ENCODE measurements at places on chromosomes 5 and 9. TPM values are rescaled to one million over a fixed set of nuclear protein-coding genes. Genes with fewer than 3 reads are reported as not detected.

NCS1 gene
- 0.39 TPM for total RNA-seq

REXO4 gene
- 39.9 TPM for total RNA-seq

PLEKHG4B gene
- total RNA-seq, result 0.10 TPM

- DNase-seq, result no peak
Observed at GRCh38 chr9:36161187-36161586, 8.0 kb upstream of the CCIN start.

DNA sequence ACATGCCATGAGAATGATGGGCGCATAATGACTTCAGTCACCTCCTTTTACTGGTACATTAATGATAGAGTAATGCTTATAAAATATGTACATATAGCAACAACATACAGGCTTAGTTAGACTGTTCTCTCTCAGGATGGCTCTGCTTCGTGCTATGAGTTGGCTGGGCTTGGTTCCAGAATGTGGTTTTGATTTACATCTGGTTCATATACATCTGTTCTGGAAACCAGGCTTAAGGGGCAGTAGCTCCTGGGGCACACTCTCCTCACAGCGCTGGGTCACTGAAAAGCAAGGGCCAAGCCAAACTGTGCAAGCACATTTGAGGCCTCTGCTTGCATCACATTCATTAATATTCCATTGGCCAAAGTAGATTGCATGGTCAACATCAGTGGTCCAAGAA lies 44.9 kb downstream of the PCSK1 start:
- no peak for DNase-seq

DNA sequence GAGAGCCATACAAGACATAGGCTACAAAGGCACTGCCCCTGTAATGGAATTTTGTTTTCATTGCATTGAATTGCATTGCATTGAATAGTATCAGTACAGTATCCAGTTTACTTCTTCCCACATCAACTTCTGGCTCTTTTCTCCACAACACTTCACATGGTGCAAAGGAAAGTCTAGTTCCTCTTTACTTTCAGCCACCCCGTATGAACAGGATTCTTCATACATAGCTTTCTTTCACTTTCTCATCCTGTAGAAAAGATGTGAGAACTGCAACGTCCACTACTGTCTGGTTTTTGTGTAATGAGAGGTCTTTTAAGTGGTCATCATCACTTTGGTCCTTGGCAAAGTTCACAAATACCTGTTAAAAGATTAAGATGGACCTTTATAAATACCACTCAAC lies 20.2 kb downstream of the NIPSNAP3B start:
- peak; percentile 35 for DNase-seq

GRCh38 chr5:177357459-177358351 lies at the start of gene RGS14:
RGS14 (plus strand) TSS chr5:177357924; CDS start chr5:177358025, 101 bp downstream.
- DNase-seq, result peak; percentile 90

IL7R gene
- total RNA-seq, result 1.4 TPM

DNA sequence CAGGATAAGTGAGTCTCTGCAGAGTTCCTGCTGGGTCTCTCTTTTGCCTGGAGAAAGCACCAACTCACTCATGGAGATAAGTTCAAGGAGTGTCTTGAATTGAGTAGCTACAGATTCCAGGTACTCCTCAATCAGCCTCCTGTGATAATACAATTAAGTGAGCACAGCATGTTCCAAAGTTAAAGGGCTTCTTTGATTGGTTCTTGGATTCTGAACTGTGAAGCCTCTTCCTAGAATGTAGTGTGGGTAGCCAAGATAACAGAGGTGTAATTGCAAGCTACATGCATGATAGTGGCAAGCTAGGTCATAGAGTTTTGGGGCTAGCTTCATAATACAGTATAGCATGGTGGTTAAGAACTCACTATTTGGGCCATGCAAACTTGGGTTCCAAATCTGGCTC lies 23.2 kb upstream of the CARNMT1 start:
- DNase-seq, result no peak

GRCh38 chr9:35789541-35789940 lies 1.9 kb upstream of the NPR2 start:
- DNase-seq, result no peak

GRCh38 chr5:138448481-138449398 lies 9.9 kb downstream of the REEP2 start:
- DNase-seq, result no peak

CNOT6 gene
- 31.1 TPM for total RNA-seq

GRCh38 chr5:75617736-75618352 lies 6.6 kb downstream of the ANKDD1B start:
- no peak for DNase-seq

MAMDC4 gene
- total RNA-seq, result 7.6 TPM

GRCh38 chr5:113776832-113777525 lies 263.5 kb downstream of the YTHDC2 start:
- no peak for DNase-seq

GRCh38 chr9:90904706-90905478 lies 103.3 kb downstream of the SYK start:
- DNase-seq, result no peak

TMC1 gene
- total RNA-seq, result not detected

DNA sequence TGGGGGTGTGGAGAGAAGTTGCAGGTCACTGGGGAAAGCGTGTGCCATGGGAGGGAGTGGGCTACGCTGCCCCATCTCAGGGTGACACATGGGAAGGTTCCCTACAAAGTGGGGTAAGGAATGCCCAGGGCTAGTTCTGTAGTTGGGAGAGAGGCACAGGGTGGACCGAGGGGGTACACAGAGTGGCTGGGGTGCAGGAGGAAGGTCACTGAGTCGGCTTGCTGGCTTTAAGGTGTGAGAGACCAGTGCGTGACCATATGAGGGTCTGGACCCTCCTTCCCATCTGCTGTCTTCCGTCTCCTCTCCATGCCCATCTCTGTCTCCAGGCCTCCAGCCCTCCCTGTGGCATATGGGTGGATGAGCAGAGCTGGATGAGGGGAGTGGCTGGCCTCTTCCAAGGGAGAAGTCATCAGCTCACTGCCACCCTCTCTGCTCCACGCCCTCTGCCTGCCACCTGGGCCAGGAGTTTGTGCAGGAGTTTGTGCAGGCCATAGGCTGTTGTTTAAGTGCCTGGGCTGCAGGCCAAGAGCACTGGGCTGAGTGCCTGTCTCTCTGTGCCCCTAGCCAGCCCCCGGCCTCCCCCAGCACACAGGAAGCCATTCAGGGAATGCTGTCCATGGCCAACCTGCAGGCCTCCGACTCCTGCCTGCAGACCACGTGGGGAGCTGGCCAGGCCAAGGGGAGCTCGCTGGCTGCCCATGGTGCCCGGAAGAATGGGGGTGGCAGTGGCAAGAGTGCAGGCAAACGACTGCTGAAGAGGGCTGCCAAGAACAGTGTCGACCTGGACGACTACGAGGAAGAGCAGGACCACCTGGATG lies 96.8 kb downstream of the PHF2 start:
- DNase-seq, result no peak

GRCh38 chr5:158050421-158050820 lies 191.5 kb upstream of the CLINT1 start:
- DNase-seq, result no peak

DNA sequence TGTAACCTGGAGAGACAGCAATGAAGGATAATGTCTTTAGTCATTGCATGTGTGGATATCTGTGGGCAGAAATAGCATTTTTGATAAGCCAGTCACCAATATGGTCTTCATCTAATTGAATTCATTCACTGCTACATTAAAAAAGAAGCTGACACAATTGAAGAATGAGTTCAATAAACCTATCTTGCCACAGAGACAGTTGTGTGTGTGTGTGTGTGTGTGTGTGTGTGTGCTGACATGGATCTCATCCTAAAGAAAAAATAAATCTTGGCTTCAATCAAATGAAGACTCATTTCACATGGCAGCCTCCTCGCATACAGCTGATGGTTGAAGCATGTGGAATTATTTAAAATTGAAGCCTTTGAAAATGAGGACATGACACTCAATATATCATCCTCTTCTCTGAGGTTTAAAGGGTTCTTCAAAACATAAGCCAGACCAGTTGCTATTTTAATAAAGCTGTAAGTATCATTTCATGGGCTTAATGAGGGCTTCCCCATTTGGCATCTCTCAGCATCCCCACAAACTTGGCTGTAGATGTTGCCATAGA lies 118.5 kb upstream of the PTPN3 start:
- no peak for DNase-seq

DNA sequence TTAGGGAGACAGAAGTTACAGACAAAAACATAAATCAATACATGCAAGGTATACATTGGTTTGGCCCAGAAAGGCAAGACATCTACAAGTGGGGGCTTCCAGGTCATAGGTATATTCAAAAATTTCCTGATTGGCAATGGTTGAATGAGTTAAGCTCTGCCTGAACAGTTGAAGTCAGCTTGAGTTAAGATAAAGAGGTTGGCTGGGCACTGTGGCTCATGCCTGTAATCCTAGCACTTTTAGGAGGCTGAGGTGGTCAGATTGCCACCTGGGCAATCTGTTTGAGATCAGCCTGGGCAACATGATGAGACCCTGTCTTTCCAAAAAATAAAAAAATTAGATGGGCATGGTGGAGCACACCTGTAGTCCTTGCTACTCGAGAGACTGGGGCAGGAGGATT lies 16.3 kb downstream of the TMC1 start:
- no peak for DNase-seq

DNA sequence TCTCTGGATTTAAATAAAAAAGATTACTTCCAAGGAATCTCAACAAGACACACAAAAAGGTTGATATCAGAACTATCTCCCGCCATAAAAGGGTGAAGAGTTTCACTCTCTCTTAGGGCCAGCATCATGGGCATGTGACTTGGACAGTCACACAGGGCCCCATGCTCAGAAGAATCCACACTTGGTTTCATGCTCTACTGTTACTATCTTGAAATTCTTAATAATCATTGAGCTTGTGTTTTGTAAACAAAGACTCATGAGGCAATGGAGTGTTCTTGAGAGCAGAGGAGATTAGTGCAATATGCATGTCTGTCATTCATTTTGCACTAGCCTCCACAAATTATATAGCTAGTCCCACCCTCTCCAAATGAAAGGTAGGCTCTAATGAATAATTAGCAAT lies 58.4 kb downstream of the HMHB1 start:
- no peak for DNase-seq

ANAPC2 gene
- 121 TPM for total RNA-seq

FGF1 gene
- total RNA-seq, result not detected

TMEM215 gene
- total RNA-seq, result not detected

DNA sequence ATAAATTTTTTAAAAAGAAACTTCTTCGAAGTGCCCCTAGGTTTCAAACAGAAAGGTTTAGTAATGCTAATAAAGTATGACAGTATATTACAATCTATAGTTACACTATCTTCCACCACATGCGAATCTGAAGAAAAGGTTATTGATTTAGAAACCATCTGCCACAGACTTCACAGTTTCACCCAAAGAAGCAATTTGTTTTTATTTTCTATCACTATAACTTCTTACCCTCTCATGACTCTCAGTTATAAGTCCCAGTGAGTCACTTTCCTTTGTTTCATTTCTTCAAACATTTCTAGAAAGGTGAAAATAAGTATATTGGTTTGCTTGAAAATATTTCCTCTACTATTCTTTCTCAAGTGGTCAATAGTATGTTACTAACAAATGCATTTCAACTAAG lies 93.6 kb downstream of the MCTP1 start:
- no peak for DNase-seq

DNA sequence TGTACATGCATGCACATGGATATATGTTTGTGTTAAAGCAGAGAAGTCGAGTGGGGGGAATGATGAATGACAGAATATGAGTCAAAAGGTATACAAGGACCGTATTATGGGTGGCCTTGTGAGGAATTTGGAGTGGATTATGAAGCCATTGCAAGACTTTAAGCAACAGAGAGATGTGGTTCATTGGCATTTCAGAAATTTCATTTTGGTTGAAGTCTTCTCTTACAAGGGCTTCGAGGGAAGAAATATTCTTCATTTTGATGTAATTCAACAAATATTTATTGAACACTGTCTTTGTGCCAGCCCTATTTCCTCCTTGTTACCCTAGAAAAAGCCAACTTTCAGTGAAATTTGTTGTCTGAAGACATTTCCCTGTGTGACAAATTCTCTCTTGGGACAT lies 83.9 kb upstream of the SLCO6A1 start:
- DNase-seq, result no peak

NIPAL4 gene
- 3.1 TPM for total RNA-seq

DNA sequence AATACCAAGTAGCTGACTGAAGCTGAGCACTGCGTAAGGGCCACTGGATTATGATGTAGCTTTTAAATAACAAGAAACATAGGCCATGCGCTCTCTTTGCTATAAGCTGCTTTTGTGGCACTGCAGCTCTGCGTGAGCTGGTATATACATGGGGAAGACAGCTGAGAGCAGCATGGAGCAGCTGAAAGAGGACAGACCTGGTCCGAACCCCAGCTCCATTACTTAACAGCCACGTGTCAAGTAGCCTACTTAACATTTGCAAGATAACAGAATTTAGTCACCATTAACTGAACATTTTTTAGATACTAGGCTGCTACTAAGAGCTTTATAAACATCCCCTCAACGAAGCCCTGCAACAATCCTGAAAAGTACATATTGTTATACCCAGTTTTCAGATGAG lies 69.3 kb downstream of the PTPN3 start:
- no peak for DNase-seq

AGXT2 gene
- not detected for total RNA-seq

DNA sequence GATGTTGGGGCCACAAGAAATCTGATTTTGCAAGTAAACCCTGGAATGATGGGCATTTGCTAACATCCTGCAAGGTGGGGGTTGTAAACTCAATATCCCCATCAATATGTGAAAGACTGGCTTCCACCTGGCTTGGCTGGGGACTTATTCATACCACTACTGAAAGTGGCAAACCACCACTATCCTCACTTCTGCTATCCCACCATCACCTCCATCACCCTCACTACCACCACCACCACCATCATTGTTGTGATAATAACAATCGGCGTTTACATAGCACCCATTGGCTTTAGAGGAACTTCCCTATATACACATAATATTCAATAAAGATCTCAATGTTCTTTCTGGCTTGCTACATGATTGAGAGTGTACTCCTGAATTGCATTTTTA lies 224.7 kb upstream of the DAP start:
- DNase-seq, result no peak

- no peak for DNase-seq
Observed at GRCh38 chr5:105350486-105351140, 1788.0 kb upstream of the NUDT12 start.

GABRP gene
- total RNA-seq, result not detected

SLC6A19 gene
- total RNA-seq, result not detected

DNA sequence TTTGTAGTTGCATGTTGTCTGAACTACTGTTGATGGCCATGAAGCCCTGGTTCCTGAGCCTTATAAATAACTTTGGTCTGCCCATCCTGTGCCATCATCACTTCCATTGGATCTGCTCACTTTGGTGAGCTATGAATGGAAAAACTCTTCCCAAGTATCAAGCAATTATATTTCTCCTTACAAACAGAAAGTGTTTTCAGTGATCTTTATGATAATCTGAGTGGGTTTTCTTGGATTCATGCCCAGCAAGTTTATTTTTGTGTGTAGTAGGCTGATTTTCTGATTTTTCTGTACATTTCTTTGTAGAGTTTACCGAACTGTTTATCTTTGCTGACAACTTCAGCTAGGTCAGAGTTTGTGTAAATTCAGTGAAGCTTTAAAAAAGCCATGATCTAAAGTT lies 31.0 kb downstream of the CAMK4 start:
- no peak for DNase-seq

CARTPT gene
- total RNA-seq, result not detected

GRCh38 chr5:66273121-66273520 lies 129.0 kb downstream of the SREK1 start:
- DNase-seq, result no peak

Data from B cell (primary cell).